ENCODE measurements at places on chromosomes 7 and 10.

DNA sequence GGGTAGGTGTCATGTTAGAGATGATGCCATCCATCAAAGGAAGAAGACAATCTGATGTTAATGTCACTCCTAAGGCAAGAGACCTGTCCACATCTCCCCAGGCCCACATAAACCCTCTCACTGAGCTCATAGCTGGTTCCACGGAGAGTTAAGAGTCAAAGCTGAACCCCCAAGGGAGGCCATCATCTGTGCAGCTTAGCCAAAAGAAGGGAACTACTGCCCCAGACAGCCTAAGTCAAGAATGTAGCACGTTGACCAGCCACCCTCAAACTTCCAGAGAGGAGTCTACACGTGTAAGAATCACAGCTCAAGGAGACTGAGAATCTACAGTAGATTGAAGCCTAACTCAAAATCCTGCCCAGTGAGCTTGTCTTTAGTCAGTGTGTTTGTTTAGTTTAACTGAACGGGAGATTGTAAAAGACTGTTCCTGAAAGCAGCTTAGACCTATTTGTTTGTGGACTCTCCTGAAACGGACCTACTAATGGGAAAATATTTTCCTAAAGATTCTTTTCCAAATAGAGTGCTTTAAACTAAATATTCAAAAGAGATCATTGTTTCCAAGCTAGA, 192.7 kb upstream of the NFE2L3 start:
- no peaks in the 10 kb centered on the region for H3K4me1 ChIP-seq
- DNase-seq, result no peak
- no peaks in the 10 kb centered on the region for H3K27me3 ChIP-seq

DNA sequence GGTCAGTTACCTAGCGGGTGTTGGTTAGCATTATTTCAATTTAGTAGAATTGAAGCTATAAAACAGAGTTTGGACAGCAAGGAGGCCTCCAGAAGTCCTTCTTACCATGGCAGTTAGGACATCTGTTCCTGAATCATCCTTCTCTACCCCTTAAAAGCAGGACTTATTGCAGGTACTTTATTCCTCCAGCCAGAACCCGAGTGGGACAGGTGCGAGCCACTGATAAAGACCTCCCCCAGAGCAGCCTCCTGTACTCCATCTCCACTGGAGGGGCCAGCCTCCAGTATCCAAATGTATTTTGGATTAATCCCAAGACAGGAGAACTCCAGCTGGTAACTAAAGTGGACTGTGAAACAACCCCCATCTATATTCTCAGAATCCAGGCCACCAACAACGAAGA, 54.6 kb downstream of the CDHR3 start:
- no peaks in the 10 kb centered on the region for H3K27me3 ChIP-seq
- peaks cover 4% of the 10 kb centered on the region for H3K4me1 ChIP-seq
- no peaks in the 10 kb centered on the region for H3K36me3 ChIP-seq
- DNase-seq, result no peak

DNA sequence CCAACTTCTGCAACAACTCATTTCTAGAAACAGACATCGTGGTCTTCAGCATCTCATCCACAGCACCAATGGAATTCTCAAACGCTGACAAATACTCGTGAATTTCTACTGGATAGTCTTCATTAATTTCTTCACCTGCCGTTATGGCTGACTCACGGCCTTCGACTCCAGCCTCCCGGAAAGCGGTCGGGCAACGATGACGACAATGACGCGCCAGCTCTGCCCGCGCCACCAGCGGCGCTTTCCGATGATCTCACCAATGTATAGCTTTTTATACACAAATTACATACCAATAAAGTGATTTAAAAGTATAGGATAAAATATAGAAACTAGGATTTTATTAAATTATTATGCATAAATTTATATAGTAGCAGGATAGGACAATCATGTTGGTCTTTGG, 65.7 kb downstream of the CCDC7 start:
- DNase-seq, result no peak
- H3K4me1 ChIP-seq, result no peaks in the 10 kb centered on the region
- H3K27me3 ChIP-seq, result no peaks in the 10 kb centered on the region
- H3K4me3 ChIP-seq, result no peak overlapping the region

DNA sequence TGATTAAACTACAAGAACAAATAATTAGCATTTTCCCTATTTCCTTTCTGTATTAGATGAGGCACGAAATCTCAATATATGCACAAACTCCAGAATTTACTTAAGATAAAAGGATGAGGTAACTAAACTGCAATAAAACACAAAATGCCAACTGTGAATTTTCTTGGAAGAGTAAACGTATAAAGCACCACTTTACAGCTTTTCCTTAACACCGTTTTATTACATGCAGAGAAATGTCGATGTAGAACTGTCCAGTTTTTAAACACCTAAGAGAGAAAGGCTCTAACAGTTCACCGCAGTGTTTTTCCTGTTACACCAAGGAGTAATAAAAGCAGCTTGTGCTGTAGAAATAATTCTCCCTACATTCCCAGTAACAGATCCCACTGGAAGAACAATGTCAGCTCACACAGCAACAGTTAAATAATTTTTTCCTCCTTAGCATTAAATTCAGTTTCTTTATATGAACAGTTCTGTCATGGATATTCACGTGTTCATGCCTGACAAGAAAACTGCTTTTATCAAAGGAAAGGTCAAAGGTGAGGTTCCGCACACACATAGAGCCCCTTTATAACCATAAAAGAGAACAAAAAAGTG, 52.0 kb downstream of the MINDY3 start:
- no peaks in the 10 kb centered on the region for H3K36me3 ChIP-seq
- H3K4me3 ChIP-seq, result no peak overlapping the region
- no peak for DNase-seq
- H3K27me3 ChIP-seq, result no peaks in the 10 kb centered on the region
- no peak overlapping the region for H3K27ac ChIP-seq

DNA sequence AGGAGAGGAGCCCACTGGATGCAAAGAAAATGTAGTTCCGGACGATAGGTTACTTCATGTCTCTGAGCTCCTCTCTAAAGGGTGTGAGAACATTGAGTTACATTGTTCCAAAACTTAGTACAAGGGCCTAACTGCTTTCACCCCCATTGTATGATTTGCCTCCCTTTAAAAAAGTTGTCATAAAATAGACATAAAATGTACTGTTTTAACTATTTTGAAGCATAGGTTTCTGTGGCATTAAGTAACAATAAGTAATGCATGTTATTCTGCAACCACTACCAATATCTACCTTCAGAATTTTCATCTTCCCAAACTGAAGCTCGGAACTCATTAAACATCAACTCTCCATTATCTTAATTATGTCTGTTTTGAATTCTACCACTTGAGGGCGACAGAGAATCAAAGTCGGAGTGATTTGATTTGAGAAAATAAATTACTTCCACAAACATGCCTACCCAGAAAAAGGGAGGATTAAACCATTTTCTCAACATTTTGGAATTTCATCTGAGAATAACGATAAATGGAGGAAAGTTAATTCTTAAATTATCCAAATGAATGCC, 2.7 kb downstream of the IGFBP1 start:
- DNase-seq, result no peak
- no peaks in the 10 kb centered on the region for H3K27me3 ChIP-seq
- no peaks in the 10 kb centered on the region for H3K36me3 ChIP-seq
- H3K4me1 ChIP-seq, result peaks cover 12% of the 10 kb centered on the region
- no peak overlapping the region for H3K27ac ChIP-seq
- no peak overlapping the region for H3K4me3 ChIP-seq

DNA sequence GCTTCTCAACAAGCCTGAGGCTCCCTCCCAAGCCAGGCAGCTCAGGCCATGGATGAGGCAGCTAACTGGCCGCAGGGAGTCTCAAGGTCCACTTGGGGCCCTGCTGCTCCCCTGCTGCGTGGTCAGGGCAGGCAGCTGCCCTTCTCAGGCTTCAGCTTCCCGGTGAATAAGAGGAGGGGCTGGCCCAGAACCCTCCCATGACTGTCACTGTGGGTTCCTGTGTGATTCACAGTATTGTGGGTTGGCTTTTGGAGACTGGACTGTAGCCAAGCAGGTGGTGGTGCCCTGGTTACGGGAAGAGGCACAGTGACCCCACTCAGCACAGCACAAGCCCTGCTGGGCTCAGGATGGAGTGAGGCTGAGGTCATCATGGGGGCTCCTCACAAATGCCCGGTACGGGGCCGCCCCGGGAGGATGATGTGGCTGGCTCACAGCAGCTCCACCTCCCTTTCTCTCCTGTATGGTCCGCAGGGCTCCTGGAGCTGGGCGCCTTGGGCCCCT, 189.8 kb downstream of the HECW1 start:
- no peaks in the 10 kb centered on the region for H3K27me3 ChIP-seq
- H3K4me1 ChIP-seq, result no peaks in the 10 kb centered on the region
- no peak overlapping the region for H3K4me3 ChIP-seq
- no peaks in the 10 kb centered on the region for H3K36me3 ChIP-seq
- H3K27ac ChIP-seq, result no peak overlapping the region

DNA sequence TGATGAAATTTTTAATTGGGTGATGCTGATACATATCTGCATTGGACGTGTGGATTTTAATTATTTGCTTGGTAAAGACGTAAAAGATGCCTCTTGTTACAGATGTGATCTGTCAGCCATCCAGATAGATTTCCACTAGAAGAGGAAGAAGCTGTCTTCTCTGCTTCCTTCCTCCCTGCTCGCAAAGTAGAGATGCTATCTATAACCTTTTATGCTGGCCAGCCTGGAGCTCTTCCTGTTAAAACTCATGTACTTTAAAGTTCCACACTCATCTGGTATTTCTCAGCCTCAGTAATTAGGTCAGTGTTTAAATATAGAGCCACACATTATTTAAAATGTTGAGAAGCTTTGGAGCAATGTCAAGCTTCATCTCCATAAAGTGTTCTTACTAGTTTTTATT, 51.2 kb upstream of the TMEM229A start:
- no peaks in the 10 kb centered on the region for H3K27me3 ChIP-seq
- peaks cover 3% of the 10 kb centered on the region for H3K4me1 ChIP-seq
- DNase-seq, result no peak
- H3K36me3 ChIP-seq, result no peaks in the 10 kb centered on the region
- H3K4me3 ChIP-seq, result no peak overlapping the region

GRCh38 chr7:98038731-98039130, 48.7 kb upstream of the OCM2 start:
- H3K27me3 ChIP-seq, result no peaks in the 10 kb centered on the region
- no peak for DNase-seq
- no peak overlapping the region for H3K27ac ChIP-seq
- no peaks in the 10 kb centered on the region for H3K36me3 ChIP-seq
- H3K4me1 ChIP-seq, result no peaks in the 10 kb centered on the region
- H3K4me3 ChIP-seq, result no peak overlapping the region

DNA sequence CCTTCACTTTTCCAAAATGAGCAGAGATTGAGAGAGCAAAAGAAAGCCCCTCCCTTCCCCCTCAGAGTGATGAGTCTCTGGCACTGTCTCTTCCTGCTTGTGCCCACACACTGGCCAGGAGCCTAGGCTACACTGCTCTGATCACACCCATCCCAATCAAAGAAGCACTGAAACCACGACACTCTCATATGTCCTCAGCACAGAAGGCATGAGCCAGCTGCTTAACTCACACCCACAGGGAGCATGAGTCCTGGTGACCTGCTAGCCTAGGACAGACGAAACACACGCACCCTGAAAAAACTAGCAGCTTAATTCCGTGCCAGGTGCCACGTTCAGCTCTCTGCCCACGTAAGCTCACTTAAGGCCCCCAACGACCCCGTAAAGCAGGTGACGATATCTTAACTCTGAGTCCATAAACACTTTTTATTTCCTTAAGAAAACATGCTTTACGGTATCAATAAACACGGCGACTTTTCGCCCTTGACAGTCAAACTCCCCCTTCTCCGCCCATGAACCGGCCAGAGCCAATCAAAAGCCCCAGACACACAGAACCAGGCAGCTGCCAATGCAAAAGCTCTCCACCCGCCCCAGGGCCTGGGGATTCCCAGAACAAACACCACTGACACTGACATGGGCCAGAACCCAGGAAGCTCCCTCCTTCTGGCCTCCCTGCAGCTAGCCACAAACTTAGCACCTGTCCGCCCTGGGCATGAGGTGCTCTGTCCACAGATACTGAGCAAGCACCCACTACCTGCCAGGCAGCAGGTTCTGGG, 69.0 kb downstream of the TNRC18 start:
- DNase-seq, result peak; percentile 76
- H3K4me1 ChIP-seq, result no peaks in the 10 kb centered on the region
- no peaks in the 10 kb centered on the region for H3K36me3 ChIP-seq
- H3K27me3 ChIP-seq, result no peaks in the 10 kb centered on the region

- H3K4me3 ChIP-seq, result no peak overlapping the region
- no peaks in the 10 kb centered on the region for H3K27me3 ChIP-seq
- no peaks in the 10 kb centered on the region for H3K4me1 ChIP-seq
- no peaks in the 10 kb centered on the region for H3K36me3 ChIP-seq
- no peak for DNase-seq
- no peak overlapping the region for H3K27ac ChIP-seq
Observed at GRCh38 chr10:69747179-69747578, 54.5 kb upstream of the COL13A1 start.

DNA sequence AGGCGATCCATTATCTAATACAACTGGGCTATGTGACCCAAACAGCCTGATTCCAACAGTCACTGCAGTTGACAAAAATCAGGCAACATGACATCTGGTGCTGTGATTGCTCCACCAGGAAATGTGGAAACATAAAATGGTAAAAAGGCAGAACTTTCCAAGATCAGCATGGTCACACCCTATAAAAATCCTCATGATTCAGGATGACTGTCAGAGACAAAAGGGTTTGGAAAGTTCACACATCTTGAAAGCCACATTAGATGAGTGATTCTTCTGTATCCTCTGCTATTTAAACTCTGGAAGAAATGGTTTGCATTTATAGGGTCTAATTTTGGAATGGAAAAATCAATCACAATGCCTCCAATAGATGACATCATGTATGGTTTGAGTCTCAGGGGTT, 662.6 kb upstream of the IGFBP3 start:
- no peak overlapping the region for H3K27ac ChIP-seq
- no peaks in the 10 kb centered on the region for H3K4me1 ChIP-seq
- H3K27me3 ChIP-seq, result no peaks in the 10 kb centered on the region
- DNase-seq, result no peak

GRCh38 chr7:9324513-9324912, 891.1 kb downstream of the NXPH1 start:
- H3K27ac ChIP-seq, result no peak overlapping the region
- H3K36me3 ChIP-seq, result no peaks in the 10 kb centered on the region
- no peak for DNase-seq
- H3K27me3 ChIP-seq, result no peaks in the 10 kb centered on the region
- no peak overlapping the region for H3K4me3 ChIP-seq

- no peak overlapping the region for H3K27ac ChIP-seq
- no peak overlapping the region for H3K4me3 ChIP-seq
- H3K4me1 ChIP-seq, result no peaks in the 10 kb centered on the region
- H3K36me3 ChIP-seq, result no peaks in the 10 kb centered on the region
Observed at GRCh38 chr7:85095806-85096205, 91.0 kb downstream of the SEMA3D start.

Measured in uterus (tissue), 4 donors.